Posterior vena cava (tissue), 2 donors: ENCODE measurements at places on chromosomes 1 and 21. TPM values are rescaled to one million over a fixed set of nuclear protein-coding genes. Genes with fewer than 3 reads are reported as not detected.

Gene PRDX6
- total RNA-seq, result 186 TPM

Gene CR2
- total RNA-seq, result 0.19 TPM

Gene RGS13
- 1.2 TPM for total RNA-seq

Gene RRP1B
- 15.2 TPM for total RNA-seq

Gene SH3D21
- total RNA-seq, result 1.6 TPM

Gene RNF186
- total RNA-seq, result not detected

Gene RGS21
- not detected for total RNA-seq

Gene MYBPH
- total RNA-seq, result not detected

Gene FCGR2B
- 33.0 TPM for total RNA-seq

Gene RC3H1
- total RNA-seq, result 27.2 TPM

Gene ALPL
- 55.3 TPM for total RNA-seq

Gene FAM229A
- total RNA-seq, result 5.4 TPM

Gene SNAPIN
- total RNA-seq, result 31.2 TPM

Gene DNAJB4
- total RNA-seq, result 77.3 TPM

Gene ARHGEF10L
- total RNA-seq, result 103 TPM

Gene LAMC1
- total RNA-seq, result 230 TPM

Gene OR2C3
- not detected for total RNA-seq

Gene DNAJC6
- 3.5 TPM for total RNA-seq

Gene SH2D1B
- total RNA-seq, result 0.14 TPM

Gene TRAPPC3
- total RNA-seq, result 51.4 TPM

Gene OLIG2
- total RNA-seq, result not detected

Gene PIAS3
- total RNA-seq, result 34.7 TPM

Gene MEX3A
- total RNA-seq, result 0.76 TPM

Gene AK4
- 86.5 TPM for total RNA-seq

Gene SYPL2
- 9.0 TPM for total RNA-seq

Gene PPIE
- total RNA-seq, result 45.9 TPM

Gene SERTAD4
- 2.4 TPM for total RNA-seq

Gene C1orf53
- 4.2 TPM for total RNA-seq

Gene KRTAP19-1
- not detected for total RNA-seq

Gene LCE1D
- total RNA-seq, result not detected

Gene ARHGAP29
- 51.3 TPM for total RNA-seq

Gene INKA2
- 16.1 TPM for total RNA-seq

Gene CHAF1B
- 1.2 TPM for total RNA-seq

Gene ETV3L
- not detected for total RNA-seq

Gene KCND3
- 24.6 TPM for total RNA-seq

Gene NFASC
- total RNA-seq, result 57.1 TPM

Gene MAB21L3
- not detected for total RNA-seq

Gene S100A13
- 167 TPM for total RNA-seq

Gene TAS1R1
- total RNA-seq, result not detected

Gene NPHP4
- total RNA-seq, result 7.7 TPM

Gene ABL2
- total RNA-seq, result 63.5 TPM

Gene AQP10
- total RNA-seq, result not detected

Gene IL19
- total RNA-seq, result not detected

Gene SPRR2A
- not detected for total RNA-seq

Gene TPTE
- not detected for total RNA-seq

Gene TMEM81
- total RNA-seq, result 1.5 TPM

Gene BPNT1
- total RNA-seq, result 14.5 TPM

Gene GJC2
- total RNA-seq, result 8.2 TPM

Gene MMEL1
- 0.57 TPM for total RNA-seq

Gene NIPAL3
- 8.7 TPM for total RNA-seq

Gene CFAP107
- total RNA-seq, result not detected

Gene LMX1A
- 0.79 TPM for total RNA-seq

Gene CYP2J2
- total RNA-seq, result not detected

Gene CEPT1
- 23.5 TPM for total RNA-seq

Gene TLCD4
- total RNA-seq, result 17.4 TPM

Gene CA6
- not detected for total RNA-seq

Gene FAM167B
- 9.2 TPM for total RNA-seq

Gene ZNF697
- 5.0 TPM for total RNA-seq
